ENCODE measurements at places on chromosomes 5 and 9.

DNA sequence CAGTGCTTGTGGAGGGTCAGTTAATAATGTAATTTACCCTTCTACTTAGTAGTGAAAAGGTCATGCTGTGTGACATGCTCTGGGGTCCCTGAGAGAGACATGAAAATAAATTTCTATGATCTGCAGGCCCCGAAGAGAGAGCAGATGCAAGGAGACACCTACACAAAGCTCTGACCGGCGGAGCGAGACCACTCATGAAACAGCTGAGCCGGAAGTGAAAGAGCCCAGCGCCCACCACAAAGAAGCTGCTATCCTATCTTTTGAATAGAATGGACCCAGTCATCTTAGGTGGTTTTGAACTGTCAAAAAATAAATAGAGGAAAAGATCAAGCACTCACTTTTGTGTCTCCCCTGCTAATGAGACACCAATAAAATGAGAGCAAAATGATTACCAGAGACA is 190.0 kb downstream of the MED10 start:
- DNase-seq: no peak

GRCh38 chr9:134422301-134423090 is 96.2 kb downstream of the RXRA start:
- no peak for DNase-seq

DNA sequence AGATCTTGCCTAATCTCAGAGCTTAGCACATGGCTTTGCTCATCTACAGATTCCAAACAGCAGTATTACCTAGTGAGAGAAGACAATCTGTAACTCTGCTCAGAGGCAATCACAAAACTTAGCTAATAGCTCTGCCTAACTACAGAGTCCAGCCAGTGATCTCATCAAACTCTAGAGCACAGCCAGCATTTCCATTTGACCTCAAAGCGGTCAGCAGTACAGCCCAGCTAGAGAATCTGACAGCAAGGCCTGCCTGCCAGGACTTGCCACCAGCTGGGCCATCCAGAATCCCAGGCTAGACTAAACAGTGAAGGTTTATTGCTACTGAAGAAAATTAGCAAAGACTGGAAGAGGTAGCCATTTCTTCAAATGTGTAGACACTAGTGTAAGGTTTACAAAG is 217.9 kb upstream of the VLDLR start:
- no peak for DNase-seq

- DNase-seq: no peak
Measured at GRCh38 chr5:107275333-107275732, 395.4 kb downstream of the EFNA5 start.

GRCh38 chr9:82024908-82025307 is 36.3 kb downstream of the SPATA31D1 start:
- DNase-seq: no peak

DNA sequence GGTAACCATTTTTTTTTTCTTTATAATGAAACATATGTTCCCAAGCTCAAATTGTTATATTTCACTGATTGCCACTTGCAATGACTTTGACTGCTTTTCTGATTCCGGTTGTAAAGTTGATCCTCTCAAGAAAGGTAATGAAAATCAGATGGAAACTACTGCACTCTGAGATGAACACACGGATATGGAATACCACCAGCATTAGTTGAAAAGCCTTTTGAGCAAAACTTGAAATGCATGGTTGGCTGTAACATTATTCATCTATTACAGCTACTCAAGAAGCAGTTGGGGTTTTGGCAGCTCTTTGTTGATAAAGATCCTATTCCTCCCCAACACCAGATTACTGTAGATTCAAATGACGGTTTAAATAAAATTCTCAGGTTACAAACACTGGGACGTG is 591.6 kb upstream of the DMAC1 start:
- no peak for DNase-seq

DNA sequence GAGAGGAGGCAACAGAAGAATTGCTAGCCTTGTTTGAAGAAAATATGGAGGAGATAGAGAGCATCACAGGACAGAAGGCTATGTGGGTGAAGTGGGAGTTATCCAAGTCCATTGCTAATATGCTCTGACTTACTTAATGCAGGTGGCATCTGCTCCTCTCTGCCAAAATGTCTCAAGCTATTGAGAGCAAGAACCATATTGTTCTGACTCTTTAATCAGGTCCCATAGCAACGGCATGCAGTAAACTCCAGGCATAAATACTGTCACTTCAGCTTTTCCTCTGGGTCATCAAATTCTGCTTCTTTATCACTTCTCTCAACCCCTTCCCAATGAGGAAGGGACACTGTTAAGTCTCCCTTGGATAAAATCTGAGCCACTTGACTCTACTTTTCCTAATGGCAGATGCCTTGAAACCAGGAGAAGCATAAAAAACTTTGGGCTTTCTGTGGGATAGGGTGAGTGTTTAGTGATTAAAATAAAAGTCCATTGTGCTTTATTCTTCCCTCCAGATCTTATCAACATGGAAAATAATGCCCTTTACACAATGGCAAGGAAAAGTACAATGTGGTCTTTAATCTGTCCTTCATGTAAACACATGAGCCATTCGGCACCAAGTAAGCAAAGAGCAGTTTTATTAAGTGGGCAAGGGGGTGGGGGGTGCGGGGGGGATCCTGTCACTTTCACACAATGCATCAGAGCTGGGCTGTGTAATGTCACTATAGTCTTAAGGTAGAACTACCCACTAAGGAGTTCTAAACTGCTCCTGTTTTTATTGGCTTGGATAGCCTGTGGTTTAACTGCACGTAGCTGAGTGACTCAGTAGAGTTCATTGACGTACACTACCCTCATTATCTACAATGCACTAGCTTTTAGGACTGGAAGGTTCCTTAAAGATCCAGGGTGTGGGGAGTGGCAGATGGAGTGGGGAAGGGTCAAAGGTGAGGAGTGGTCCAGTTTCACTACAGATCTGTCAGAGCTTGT is 71.0 kb upstream of the TARS1 start:
- DNase-seq: peak; percentile 64

DNA sequence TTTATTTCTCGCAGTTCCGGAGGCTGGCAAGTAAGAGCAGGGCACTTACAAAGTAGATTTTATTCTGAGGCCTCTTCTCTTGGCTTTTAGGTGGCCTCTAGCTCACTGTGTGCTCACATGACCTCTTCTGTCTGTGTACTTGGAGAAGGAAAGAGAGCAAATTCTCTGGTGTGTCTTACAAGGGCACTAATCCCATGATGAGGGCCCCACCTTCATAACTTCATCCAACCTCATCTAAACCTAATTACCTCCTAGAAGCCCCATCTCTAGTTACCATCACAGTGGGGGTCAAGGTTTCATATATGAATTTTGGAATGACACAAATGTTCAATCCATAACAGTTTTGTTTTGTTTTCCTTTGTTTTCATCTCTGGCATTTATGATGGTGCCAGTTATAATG is 376.1 kb downstream of the ADGRV1 start:
- no peak for DNase-seq

DNA sequence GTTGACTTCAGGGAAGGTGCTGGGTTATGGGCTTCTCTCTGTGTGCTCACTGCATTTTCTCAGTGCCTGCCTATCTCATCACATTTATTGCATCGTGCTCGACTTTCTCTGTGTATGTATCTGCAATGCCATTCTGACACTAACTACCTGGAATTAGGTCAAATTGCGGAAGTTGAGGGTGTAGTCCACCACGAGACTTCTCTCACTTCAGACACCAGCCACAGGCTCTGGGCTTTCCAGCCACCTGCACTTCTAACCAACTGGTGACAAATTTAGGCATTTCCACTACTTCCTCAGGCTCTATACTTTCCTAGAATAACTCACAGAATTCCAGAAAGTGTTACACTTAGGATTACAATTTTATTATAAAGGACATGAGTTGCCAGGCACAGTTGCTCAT is 188.6 kb upstream of the ZNF608 start:
- no peak for DNase-seq

DNA sequence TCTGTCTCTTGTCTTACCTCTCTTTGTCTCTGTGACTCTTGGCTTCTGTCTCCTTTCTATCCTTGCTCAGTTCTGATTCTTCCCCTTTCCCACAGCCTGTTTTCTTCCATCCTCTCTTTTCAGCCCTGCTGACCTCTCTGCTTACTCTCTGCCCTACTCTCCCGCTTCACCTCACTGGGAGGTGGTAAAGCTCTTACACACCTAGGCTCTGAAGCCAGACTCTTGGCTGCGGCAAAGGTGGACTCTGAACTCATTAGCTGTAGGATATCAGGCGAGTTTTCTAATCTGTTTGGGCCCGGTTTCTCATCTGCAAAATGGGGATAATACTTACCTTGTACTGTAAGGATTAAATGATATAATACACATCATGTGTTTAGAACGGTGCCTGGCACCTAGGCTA is 11.1 kb downstream of the PCDH1 start:
- no peak for DNase-seq

GRCh38 chr9:94675008-94675881 is 35.9 kb upstream of the FBP1 start:
- DNase-seq: no peak

GRCh38 chr9:94888775-94889174 is 162.3 kb downstream of the AOPEP start:
- no peak for DNase-seq

GRCh38 chr5:141077826-141078225 is 16.6 kb upstream of the PCDHB2 start:
- no peak for DNase-seq

- DNase-seq: no peak
Measured at GRCh38 chr5:105940181-105940580, 1730.6 kb downstream of the EFNA5 start.

- DNase-seq: no peak
Measured at GRCh38 chr9:90988318-90988717, 186.7 kb downstream of the SYK start.

DNA sequence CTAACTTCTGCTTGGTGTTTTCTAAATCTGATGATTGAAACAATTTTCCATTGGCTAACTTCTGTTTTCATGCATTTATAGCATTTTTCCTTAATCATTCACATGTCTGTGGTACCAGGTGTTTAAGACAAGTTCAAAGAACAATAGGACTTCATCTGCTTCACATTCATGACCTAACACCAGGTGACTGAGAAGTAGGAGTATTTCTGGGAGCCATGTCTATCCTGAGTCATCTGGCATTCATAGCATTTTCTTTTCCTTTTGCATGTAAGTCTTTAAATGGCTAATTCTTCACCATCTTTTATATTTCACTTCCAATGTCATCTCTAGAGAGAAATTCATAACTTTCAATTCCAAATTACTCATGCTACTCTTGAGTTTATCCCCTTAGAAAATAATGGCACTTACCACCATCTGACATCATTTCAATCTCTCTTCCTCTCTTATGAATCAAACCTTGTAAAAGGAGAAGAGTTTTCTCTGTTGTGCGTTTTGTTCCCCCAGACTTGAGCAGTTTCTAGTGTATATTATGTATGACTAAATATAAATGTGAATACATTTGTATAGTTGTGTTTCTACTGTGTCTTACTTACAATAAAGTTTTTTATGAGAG is 1196.1 kb upstream of the CDH9 start:
- no peak for DNase-seq

DNA sequence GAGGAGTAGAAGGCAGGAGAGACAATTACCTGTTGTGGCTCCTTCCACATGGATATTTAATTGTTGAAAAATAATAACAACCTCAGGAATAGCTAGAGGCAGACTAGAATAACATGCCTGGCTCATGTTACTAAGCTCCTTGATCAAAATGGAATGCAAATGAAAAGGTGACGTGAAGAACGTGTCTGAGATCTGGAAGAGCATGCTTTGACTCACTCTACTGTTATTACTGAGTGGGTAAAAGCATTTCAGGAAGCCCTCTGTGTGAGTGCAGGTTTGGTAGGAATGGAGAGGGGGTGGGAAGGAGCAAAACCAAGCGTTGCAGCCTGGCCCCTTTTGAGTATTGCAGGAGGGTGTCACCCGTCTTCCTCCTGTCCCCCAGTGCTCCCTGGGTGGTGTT is 84.8 kb downstream of the EQTN start:
- no peak for DNase-seq

DNA sequence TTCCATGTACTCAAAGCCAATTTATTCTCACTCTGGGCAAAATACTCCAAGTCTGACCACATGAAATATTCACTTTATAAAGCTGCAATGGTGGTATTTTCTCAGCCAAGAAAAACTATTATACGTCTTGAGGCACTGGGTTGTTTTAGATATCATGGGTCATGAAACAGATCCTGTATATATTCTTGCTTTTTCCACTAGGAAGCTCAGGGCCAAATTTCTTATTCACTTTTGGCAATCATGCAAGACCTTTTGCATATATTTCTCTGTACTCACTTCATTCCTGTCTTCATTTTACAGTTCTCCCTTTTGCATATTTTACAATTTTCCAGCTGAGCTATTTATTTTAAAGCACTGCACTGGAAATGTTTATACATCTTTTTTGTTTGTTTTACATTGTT is 49.8 kb downstream of the GABBR2 start:
- DNase-seq: peak; percentile 27

All from fibroblast of the conjunctiva (primary cell).